ENCODE measurements at places on chromosomes 7 and 10.

DNA sequence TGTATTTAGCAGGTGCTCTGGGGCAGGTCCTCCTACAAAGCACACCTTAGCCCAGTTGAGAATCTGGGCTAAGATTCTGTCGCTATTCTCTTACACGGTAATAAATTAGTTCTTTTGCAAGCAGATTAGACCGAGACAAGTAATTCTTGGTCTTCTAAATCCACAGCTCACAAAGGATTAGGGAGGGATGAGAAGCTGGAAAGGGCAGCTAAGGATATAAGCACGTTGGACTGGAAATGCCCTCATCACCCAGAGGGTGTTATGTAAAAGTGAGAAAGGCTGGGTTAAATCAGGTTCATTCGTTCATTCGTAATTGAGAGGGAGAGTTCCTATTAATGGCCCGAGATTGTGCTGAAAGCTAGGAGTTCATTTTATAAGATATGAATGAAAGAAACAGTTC is 41.8 kb downstream of the PFKFB3 start:
- no peak for DNase-seq

DNA sequence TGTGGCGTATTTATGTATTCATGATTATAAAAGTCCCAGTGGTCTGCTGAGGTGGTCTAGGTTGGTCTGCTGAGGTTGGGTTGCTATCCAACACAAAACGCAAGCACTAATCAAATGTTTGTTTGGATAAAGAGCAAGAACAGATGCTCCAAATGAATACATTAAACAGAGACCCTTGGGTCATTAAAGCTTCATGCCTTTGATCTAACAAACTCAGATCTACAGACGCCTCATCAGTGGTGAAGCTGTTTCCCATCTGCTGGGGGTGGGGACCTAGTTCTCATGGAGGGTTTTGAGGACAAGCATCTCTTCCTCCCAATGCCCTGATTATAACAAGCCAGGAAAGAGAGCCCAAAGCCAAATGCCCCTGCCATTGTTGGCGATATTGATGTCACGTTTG is 786.7 kb downstream of the NRG3 start:
- DNase-seq = no peak

DNA sequence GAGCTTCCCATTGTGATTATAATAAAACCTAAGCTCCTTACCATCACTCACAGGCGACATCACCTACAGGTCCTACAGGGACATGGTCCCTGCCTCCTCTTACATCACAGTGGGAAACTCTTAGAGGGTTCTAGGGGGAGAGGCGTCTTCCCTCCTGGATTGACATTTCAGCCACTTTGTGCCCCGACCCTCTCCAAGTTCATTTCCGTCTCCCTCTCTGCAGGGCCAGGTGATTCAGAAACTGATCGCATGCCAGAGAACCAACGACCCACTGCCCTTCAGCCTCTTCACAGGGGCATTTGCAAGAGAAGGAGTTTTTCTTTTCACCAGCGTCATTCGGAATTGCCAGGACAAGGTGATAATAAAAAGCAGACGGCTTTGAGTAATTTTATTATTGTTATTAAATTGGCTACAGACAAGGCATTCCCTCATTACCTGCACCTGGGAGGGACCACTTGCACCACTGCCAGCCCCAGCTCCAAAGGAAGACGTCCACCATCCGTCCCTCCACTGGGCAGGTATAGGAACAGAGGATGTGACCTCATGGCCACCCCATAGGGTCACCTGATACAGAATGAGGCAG is 85.8 kb upstream of the CUX1 start:
- DNase-seq = no peak

GRCh38 chr10:23081221-23081750 is 14.1 kb upstream of the MSRB2 start:
- DNase-seq = no peak

DNA sequence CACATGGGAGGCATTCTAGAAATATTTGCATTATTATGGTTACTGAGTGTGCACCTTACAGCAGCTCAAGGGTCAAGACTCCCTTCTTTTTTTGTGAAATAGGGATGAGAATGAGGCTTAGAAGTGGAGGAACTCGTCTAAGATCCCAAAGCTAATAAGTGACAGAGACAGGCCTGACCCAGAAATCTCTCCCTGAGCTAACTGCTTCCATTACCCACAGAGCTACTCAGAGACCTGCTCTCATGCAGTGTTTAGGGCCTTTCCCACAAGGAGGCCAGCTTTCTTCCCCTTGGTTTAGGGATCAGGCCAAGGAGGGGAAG is 301.7 kb downstream of the RPS24 start:
- no peak for DNase-seq

- no peak for DNase-seq
Observed at GRCh38 chr10:121709675-121710073, 111.4 kb upstream of the FGFR2 start.

GRCh38 chr7:103446049-103446520 is at the start of gene SLC26A5:
SLC26A5 (minus strand) TSS chr7:103446207; CDS start chr7:103421514, 24,693 bp downstream.
- peak; percentile 39 for DNase-seq

DNA sequence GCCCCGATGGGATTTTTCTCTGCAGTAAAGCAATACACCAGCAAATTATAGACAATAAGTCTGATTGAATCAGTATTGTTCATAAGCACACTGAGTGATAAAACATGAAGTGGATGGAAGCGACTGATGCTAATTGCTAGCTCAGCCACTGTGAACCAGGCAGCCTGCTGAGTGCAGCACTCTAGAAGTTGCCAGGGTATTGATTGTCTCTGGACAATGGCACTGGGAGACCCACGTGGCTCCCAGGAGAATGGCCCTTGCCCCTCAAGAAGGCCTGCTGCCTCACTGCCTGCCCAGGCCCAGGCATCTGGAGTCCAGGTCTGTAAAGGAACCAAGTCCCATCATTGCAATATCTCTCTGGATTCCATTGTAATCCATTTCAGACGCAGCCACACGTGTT is 80.4 kb upstream of the TCERG1L start:
- no peak for DNase-seq

- DNase-seq = no peak
Observed at GRCh38 chr7:100465299-100465698, 1.2 kb upstream of the SPACDR start.

GRCh38 chr7:100369105-100369504 is 4.2 kb upstream of the PILRA start:
- DNase-seq = peak; percentile 98

- DNase-seq = no peak
Observed at GRCh38 chr10:59108886-59109288, 67.6 kb upstream of the PHYHIPL start.

DNA sequence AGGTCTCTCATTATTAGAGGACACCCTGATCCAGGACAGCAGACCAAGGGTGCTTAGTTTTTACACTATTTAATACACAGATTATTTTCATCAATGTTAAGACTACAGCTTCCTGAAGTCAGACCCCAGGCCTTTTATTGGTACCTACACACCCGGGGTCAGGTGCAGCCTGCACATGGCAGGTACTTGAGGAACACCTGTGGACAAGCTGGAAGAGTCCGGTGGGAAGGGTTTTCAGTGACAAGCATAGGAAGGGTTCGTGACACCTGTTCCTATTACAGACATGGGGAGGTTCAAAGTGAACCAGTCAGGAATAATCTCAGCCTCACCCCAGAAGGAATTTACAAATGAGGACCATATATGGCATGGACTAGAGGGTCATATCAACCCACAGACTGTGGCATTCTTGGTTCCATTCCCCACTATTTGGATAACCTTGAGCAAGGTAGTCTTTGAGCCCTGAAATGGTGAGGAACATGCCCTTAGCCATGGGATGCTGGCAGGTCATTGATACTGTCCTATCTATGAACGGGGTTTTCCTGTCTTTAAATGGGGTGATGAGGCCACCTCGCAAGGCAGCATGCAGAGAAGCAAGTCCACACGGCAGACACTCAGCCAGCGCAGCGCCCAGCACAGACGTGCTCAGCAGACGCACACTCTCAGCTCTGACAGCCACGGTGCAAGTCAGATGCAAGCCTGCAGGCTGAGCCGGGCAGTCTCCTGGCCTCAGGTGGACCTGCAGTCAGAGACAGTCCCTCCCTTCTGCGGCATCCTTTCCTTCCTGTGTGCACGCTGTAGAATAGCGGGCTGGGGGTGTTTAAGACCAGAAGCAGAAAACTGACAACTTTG is 624.9 kb downstream of the PTPRN2 start:
- DNase-seq = no peak

DNA sequence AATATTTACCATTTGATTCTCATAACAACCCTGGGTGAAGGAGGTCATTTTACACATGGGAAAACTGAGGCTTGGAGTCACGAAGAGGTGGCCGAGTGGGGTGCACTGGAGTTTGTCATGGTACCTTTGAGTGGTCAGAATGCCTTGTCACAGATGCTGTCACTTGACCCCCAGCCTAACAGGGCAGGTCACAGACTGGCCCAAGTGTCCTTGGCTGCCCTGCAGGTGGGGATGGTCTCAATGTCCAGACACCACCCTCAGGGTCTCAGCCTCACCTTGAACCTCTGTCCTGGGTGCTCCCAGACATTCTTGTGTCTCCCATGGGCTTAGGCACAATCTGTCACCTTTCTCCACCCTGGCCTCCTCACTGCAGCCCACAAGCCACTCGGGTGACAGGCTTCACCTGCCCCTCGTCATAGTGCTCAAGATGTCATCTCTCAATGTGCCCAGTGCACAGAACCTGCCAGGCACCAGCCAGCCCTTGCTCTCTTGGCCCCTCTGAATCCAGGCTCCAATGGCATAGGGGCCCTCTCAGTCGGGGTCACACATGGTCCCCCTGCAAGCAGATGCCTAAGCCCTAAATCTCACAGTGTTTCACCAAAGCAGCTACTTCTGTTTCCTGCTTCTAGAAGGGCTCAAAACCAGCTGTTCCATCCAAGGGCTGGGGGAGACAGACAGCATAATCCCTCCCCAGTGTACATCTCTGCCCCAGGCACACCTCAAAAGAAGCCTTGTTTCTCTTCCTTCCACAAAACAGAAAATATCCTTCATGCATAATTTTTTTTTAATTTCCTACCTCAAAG is 76.8 kb upstream of the NANOS1 start:
- no peak for DNase-seq

All from common myeloid progenitor, CD34-positive (primary cell).